Activated naive CD4-positive, alpha-beta T cell treated with Interleukin-2 at 50 U/mL for 16 hours (primary cell): ENCODE measurements at places on chromosomes 7 and 10.

- DNase-seq, result no peak
These were observed 34.2 kb downstream of the SRI start for GRCh38 chr7:88185650-88186049.

DNA sequence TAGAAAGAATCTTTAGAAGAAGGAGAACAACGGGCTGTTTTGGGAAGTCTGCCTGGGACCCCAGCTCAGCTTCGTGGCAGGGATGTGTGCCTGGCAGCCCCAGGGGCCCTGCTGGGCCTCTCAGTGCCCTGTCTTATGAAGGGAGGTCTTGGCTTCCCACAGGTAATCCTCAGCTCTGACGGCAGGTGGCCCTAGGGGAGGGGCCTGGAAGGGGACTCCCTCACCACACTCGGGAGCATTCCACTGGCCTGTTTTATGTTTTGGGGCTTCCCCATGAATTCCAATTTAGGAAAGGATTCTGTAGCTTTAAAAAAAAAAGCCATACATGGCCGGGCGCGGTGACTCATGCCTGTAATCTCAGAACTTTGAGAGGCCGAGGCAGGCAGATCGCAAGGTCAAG is 3.0 kb upstream of the DMBT1 start:
- DNase-seq, result no peak

GRCh38 chr10:44010873-44011602 is 362.4 kb upstream of the ZNF32 start:
- DNase-seq, result no peak

DNA sequence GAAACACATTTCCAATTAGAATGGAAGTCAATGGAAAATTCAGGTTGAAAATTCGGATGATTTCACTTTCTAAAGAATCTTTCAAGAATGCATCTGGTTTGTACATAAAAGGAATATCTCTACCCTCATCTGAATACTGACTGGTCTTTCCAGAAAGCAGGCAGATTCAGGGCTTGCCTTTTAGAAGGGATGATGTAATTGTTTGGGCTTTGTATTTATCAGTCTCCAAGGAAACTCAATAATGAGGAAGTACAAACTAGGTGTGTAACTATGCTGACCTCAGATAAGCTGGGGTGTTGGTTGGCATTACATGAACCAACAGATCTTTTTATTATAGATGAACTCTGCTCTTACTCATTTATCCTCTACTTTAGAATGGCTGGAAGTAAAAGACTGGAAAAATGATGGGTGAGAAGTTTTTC is 24.1 kb downstream of the PDLIM1 start:
- no peak for DNase-seq

- DNase-seq, result no peak
These were observed 34.8 kb upstream of the MSMB start for GRCh38 chr10:46080886-46081285.
